ENCODE measurements at places on chromosomes 13 and 19.

- DNase-seq, result no peak
Observed at GRCh38 chr19:35272954-35273649, 4.3 kb downstream of the USF2 start.

GRCh38 chr19:39677961-39678889 lies 22.5 kb downstream of the LGALS16 start:
- no peak for DNase-seq

GRCh38 chr19:5143471-5144411 lies 174.8 kb downstream of the KDM4B start:
- no peak for DNase-seq

- DNase-seq, result no peak
Observed at GRCh38 chr13:85411591-85411990, 387.6 kb downstream of the SLITRK6 start.
